HEK293T (cell line): ENCODE measurements at places on chromosomes 5 and 9.

GRCh38 chr5:124264499-124264898 lies 481.9 kb downstream of the ZNF608 start:
- no peak for DNase-seq

- DNase-seq = no peak
Measured at GRCh38 chr9:22454016-22454415, 7.4 kb downstream of the DMRTA1 start.

- DNase-seq = no peak
Measured at GRCh38 chr9:110837401-110838005, 168.9 kb downstream of the MUSK start.

GRCh38 chr5:105684799-105685198 lies 1985.9 kb downstream of the EFNA5 start:
- no peak for DNase-seq

GRCh38 chr9:120663380-120663779 lies 50.9 kb downstream of the MEGF9 start:
- DNase-seq = no peak

GRCh38 chr5:167819406-167819805 lies 472.0 kb upstream of the WWC1 start:
- DNase-seq = no peak

DNA sequence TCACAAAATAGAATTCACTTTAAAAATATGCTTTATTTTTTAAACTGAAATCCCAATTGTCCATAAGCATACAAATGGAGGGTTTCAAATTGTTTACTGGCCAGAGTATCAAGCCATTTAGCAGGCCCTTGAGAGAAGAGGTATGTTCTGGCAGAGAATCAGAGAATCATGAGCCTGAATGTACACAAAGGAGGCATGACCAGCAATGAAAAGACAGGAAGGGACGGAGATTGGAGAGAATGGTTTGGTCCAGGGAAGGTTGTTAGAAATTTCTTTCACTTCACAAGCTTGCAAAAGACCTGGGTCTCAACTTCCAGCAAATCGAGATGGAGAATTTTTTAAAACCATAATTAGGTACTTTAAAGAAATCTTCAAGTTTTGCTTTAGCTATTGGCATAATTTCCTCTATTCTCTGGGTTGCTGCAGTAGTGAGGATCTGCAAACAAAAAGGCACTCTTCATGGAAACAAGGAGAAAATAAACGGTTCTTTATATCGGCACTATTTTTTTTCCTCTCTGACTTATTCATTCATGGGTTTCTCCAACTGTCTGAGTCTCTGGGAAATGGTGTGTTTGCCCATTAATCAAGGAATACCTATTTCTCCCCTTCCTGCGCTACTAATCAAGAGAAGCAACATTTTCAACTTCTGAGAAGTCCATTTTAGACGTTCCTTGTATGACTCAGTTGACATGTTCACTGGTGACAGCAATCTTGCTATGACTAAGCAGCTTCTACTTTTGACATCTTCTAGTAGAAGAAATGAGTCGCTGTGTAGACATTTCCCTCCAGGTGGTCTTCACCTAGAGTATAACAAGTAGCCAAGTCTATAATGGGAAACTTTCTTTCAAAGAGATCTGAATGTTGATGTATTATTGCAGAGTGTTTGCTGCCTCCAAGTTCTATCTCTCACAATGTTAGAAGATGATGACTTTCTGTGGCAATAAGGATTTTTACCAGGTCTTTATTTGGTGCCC lies 23.1 kb upstream of the ERCC6L2 start:
- no peak for DNase-seq

DNA sequence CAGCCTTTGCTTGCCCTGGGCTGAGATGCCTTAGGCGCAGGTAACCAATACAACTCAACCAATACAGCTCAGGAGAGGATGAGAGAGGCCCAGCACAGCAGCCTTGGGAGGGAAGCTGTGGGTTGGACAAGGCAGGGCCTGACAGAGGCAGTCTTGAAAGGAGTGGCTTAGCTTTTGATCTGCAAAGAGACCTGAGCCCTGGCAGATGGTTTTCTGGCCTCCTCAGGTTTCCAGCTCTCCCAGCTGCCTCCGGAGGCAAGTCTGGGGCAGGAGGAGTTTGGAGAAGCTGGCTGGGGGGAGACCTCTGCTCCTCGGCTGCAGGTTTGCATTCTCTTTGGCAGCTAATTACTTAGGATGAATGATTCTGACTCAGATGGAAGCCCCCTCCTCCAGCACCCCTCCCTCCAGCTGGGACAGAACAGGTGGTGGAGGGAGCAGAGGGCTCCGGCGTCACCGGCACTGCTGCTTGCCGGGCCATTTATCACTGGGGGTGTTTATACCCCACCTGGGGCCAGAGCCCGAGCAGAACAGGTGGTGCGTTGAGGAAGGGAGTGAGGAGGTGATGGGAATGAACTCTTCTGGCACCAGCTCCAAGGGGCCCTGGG lies 50.8 kb downstream of the TSPAN17 start:
- DNase-seq = no peak

- DNase-seq = no peak
Measured at GRCh38 chr9:78573205-78573604, 276.3 kb downstream of the PSAT1 start.

GRCh38 chr5:146334074-146334533 lies 4.5 kb upstream of the POU4F3 start:
- no peak for DNase-seq

- DNase-seq = no peak
Measured at GRCh38 chr5:172140120-172140519, 47.9 kb downstream of the STK10 start.

- no peak for DNase-seq
Measured at GRCh38 chr5:83256091-83256780, 178.9 kb downstream of the XRCC4 start.

DNA sequence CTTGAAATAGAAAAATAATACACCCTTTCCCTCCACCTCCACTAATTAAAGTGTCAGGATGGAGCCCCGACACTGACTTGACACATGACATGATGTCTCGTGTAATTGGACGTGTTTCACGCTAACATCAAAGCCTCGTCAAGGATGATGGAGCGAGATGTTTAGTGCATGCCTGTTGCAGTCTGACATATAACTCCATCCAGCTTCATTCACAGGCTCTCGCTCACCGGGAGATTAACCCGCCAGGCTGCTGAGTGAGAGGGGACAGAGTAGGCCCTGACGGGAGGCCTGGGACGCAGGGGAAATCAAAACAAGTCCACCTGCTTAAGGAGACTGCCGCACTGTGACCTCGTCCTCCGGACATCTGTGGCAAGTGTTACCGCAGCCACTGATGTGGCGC lies 263.5 kb downstream of the SLIT3 start:
- peak; percentile 24 for DNase-seq

GRCh38 chr5:141512911-141513626 lies 24.2 kb downstream of the PCDHGC5 start:
- no peak for DNase-seq

- DNase-seq = no peak
Measured at GRCh38 chr9:85569988-85570387, 171.8 kb downstream of the AGTPBP1 start.

GRCh38 chr9:120965344-120966012 lies 38.9 kb upstream of the TRAF1 start:
- DNase-seq = no peak

GRCh38 chr9:17669206-17669605 lies 90.3 kb downstream of the SH3GL2 start:
- no peak for DNase-seq

GRCh38 chr9:76161106-76161505 lies 233.1 kb downstream of the RFK start:
- DNase-seq = no peak

GRCh38 chr5:176500511-176500910 lies 36.7 kb downstream of the RNF44 start:
- no peak for DNase-seq

DNA sequence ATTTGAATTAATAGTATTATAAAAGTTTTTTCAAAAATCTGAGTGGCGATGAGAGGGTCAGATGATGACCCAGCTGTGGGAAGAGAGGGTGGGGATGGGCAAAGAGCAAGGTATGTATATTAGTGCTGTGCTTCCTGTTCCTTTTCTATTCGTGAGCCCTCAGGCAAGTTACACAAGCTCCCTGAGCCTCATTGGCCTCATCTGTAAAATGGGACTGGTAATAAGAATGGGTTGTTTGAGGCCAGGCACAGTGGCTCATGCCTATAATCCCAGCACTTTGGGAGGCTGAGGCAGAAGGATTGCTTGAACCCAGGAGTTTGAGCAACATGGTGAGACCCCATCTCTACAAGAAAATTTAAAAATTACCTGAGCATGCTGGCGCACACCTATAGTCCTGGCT lies 24.0 kb upstream of the MLANA start:
- no peak for DNase-seq

GRCh38 chr9:99748266-99748665 lies 73.4 kb upstream of the NR4A3 start:
- DNase-seq = no peak

DNA sequence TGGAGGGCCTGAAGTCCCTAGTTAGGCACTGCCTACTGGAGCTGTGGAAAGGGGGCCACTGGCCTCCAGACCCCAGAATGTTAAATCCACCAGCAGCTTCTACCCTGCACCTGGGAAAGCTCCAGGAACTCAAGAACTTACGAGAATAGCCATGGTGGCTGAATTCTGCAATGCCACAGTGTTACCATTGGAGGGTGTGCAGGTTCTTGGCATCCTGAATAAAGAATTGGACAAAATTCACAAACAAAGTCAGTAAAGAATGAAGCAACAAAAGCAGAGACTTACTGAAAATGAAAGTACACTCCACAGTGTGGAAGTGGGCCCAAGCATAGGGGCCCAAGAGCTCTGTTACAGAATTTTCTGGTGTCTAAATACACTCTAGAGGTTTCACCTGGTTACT lies 107.0 kb downstream of the PRDM9 start:
- no peak for DNase-seq

DNA sequence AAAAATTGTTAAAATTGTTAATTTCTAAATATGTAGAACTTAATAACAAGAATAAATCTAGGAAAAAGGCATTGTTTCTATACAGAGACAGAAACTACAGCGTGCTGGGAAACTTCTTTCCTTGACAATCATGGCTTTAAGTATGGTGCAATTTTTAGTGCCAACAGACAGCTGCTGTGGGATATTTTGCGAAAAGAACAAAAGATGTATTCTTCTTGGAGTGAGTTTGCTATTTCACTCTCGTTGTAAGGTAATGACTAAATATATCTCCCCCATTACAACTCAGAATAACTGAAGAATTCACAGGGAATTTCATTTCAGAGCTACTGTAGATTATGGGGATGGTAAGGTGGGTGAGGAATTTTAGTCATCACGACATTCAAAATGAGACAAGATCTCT lies 2055.0 kb upstream of the ACO1 start:
- DNase-seq = no peak
